ENCODE measurements at places on chromosomes 5 and 9.

- no peak for DNase-seq
Measured at GRCh38 chr5:125634216-125634835, 788.9 kb upstream of the GRAMD2B start.

DNA sequence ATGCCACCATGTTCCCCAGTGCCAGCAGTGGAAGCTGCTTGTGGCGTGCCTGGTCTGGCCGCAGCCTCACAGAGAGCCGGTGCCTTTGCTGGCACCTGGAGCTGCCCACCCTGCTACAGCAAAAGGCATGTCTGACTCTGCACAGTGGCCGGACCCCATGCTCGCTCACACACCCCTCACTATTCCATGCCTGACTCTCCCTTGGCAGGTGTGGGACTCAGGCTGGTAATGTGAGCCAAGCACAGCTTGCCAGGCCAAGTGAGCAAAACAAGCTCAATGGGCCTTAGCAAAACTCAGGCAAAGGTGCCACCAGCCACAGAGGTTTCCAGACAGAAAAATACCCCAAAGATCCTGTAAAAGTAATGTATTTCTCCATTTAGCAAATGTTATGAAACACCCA lies 15.5 kb downstream of the GNA14 start:
- no peak for DNase-seq

- DNase-seq: no peak
Measured at GRCh38 chr5:34487159-34487879, 168.8 kb upstream of the RAI14 start.

- DNase-seq: no peak
Measured at GRCh38 chr5:69078921-69079540, 14.8 kb upstream of the SLC30A5 start.

- DNase-seq: no peak
Measured at GRCh38 chr5:6718161-6718681, 5.0 kb downstream of the TENT4A start.

DNA sequence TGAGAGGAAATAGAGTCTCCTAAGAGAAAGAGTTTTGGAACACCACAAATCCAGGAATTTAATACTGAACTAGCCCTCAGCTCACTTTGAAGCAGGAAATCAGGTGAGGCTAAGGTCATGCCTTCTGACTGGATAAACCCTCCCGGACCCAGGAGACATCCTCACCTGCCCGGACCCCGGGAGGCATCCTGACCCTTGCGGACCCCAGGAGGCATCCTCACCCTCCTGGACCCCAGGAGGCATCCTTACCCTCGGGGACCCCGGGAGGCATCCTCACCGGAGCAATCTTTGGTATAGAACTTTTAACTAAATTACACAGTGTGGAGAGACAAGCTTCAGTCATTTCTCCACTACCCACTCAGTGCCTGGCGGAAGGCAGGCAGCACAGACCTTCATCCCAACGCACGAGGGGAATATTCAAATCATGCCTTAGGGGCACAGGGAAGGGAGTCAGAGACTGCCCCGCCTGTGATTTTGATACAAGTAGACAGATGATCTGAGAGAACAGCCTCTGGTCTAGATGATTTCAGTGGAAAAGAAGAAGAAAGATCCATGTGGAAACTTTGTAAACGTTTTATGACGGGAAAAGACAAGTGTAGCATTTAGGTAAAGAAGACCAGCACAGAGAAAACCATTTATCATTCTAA lies 21.3 kb downstream of the STXBP1 start:
- DNase-seq: no peak

DNA sequence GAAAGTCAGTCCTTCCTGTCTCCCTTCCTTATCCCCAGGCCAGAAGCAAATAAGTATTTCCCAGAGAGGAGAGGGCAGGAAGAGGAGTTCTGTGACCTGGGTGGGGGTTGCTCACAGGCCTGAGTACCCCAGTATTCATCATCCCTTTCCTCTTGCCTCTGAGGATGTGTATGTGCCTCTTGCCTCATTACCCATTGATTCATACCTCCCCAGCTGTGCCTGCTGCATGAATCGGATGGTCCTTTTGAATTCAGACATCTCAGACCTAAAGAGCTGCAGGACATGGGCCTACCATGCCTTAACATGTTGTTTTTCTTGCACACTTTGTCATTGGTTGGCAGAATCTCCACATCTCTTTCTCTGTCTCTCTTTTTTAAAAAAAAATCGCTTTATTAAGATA lies 112.8 kb upstream of the SHB start:
- no peak for DNase-seq

- no peak for DNase-seq
Measured at GRCh38 chr5:64861281-64861680, 92.6 kb downstream of the CWC27 start.

GRCh38 chr5:36680066-36680465 lies 73.7 kb downstream of the SLC1A3 start:
- DNase-seq: no peak

- DNase-seq: no peak
Measured at GRCh38 chr5:600886-601541, 11.1 kb upstream of the CEP72 start.

- no peak for DNase-seq
Measured at GRCh38 chr9:77977210-77977611, 54.4 kb downstream of the GNAQ start.

Measured in stimulated activated CD8-positive, alpha-beta memory T cell treated with anti-CD3 and anti-CD28 coated beads, Interleukin-7, amount 100 ng/mL, for 1 hour (primary cell).